Natural killer cell treated with Interleukin-12 subunit alpha and Interleukin-12 subunit beta and Interleukin-15 and Interleukin-18, amount 100 ng/mL, for 72 hours (primary cell): ENCODE measurements at places on chromosomes 12 and 14. TPM values are rescaled to one million over a fixed set of nuclear protein-coding genes. Genes with fewer than 3 reads are reported as not detected.

Gene MUCL1
- total RNA-seq, result 11.3 TPM

Gene CHGA
- total RNA-seq, result not detected

Gene TEX52
- not detected for total RNA-seq

Gene SMOC1
- not detected for total RNA-seq

Gene KRT6C
- not detected for total RNA-seq

Gene SIX4
- 0.10 TPM for total RNA-seq

- no peak for DNase-seq
Observed at GRCh38 chr12:119593578-119594398, at the start of gene TMEM233. TMEM233 (plus strand) TSS chr12:119593774; CDS start chr12:119593849, 75 bp downstream.
